ENCODE measurements at places on chromosomes 2 and 18. TPM values are rescaled to one million over a fixed set of nuclear protein-coding genes. Genes with fewer than 3 reads are reported as not detected.

PDCL3 gene
- polyA plus RNA-seq, result 34.9 TPM

SLC40A1 gene
- 120 TPM for polyA plus RNA-seq

- no peak for DNase-seq
Observed at GRCh38 chr18:55748227-55748738, 160.3 kb upstream of the TCF4 start.

MC5R gene
- polyA plus RNA-seq, result 0.51 TPM

- DNase-seq, result no peak
Observed at GRCh38 chr2:45816272-45816671, 164.8 kb downstream of the PRKCE start.

DNA sequence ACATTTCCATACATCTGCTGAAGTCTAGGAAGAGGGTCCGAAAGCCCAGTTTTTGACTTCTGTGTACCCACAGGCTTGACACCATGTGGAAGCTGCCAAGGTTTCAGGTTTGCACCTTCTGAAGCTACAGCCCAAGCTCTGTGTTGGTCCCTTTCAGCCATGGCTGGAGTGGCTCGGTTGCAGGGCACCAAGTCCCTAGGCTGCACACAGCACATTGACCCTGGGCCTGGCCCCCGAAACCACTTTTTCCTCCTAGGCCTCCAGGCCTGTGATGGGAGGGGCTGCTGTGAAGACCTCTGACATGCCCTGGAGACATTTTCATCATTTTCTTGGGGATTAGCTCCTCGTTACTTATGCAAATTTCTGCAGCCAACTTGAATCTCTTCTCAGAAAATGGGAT, 55.7 kb downstream of the CCDC141 start:
- no peak for DNase-seq

- DNase-seq, result no peak
Observed at GRCh38 chr2:233773854-233774253, 4.3 kb upstream of the MROH2A start.

MAP3K20 gene
- 28.7 TPM for polyA plus RNA-seq

HOXD10 gene
- 163 TPM for polyA plus RNA-seq

SRD5A2 gene
- 0.08 TPM for polyA plus RNA-seq

- no peak for DNase-seq
Observed at GRCh38 chr18:51649796-51650195, 452.3 kb upstream of the MEX3C start.

DNA sequence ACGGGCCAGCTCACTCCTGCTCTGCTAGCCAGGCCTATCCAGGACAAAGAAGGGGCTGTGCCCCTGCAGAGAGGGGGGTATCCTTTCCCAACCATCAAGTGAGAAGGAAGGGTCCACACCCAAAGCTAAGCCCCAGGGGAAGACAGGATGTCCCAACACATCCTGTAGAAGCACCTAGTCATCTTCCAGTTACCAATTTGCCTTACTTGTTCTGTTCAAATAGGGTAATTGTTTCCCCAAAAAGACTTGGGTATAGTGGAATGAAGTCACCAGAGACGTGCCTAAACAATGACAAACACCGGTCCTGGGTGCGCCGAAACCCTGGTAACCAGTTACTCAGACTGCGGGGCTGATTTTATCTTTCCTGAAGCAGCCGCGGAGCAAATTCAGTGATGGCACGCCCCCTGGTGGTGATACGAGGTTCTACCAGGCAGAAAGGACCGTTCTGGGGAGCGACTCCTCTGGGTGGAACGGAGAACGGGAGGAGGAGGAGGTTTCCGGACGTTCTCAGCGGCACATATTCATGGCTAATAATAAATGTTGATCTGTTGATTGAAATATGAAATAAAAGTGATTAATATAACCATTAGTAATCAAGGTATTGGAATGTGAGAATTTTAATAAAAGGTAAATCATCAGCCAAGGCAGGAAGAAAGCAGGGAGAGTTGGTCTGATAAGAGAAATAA, 109.3 kb upstream of the STON1 start:
- peak; percentile 54 for DNase-seq

CAPN13 gene
- 2.2 TPM for polyA plus RNA-seq

DNA sequence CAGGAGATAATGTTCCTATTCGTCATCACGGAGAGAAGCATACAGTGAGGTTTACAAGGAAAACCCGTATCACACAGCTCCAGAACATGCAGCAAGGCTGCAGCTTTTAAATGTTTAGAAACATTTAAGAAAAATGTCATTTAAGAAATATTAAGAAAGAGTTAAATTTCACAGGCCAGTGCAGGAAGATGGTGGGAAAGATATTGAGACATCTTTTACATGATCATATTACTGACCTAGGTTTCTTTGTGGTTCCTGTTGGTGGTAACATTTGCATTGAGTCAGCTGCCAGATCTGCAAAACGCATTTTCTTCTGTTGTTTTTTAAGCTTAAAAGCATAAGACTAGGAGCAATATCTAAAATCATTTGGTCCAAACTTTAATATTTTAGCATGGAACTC, 44.9 kb downstream of the CPO start:
- DNase-seq, result no peak

GRCh38 chr2:143397884-143398614, 268.8 kb downstream of the ARHGAP15 start:
- no peak for DNase-seq

LTBP1 gene
- polyA plus RNA-seq, result 92.8 TPM

DNA sequence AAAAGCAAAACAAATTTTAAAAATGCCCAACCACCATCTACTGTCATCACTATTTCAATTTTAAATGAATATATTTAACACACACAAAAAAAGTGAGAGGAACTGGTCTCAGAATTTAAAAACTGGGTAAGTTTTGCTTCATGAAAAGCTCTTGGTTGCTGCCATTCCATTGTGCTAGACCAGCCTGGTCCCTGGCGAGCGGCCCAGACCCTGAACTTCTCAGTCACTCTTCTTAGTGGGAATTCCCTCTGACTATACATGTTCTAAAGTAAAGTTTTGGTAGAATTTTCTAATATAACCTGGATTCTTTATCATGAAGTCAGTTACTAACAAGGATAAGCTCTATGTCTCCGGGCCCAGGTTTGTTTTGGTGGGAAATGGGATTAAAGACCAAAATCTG, 34.8 kb upstream of the TMEM177 start:
- DNase-seq, result no peak

- DNase-seq, result no peak
Observed at GRCh38 chr2:45178359-45178758, 169.1 kb upstream of the SIX2 start.

DNA sequence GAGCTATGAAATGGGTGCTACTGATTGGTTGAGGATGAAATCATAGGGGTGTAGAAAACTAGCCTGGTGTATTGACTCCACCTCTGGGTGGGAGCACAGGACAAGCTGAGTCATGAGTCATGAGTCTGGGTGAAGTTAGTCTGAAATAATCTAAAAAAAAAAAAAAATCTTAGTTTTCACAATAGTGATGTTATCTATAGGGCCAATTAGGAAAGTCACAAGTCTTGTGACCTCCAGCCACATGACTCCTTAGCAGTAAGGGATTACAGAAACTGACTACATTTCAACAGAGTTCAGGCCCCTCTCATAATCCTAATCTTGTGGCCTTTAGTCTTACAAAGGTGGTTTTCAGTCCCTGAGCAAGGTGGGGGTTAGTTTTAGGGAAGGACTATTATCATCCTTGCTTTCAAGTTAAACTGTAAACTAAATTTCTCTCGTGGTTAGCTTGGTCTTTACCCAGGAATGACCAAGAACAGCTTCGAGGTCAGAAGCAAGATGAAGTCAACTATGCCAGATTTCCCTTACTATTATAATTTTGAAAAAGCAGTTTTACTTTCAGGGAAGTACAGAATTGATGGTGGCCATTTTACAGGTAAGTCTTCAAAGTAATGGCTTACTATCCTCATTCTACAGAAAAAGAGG, 338.0 kb upstream of the GYPC start:
- DNase-seq, result no peak

GRCh38 chr2:195490319-195490718, 166.7 kb upstream of the SLC39A10 start:
- no peak for DNase-seq

TEKT4 gene
- 0.06 TPM for polyA plus RNA-seq

GRCh38 chr18:79491081-79491551, 95.4 kb downstream of the NFATC1 start:
- DNase-seq, result no peak

DNA sequence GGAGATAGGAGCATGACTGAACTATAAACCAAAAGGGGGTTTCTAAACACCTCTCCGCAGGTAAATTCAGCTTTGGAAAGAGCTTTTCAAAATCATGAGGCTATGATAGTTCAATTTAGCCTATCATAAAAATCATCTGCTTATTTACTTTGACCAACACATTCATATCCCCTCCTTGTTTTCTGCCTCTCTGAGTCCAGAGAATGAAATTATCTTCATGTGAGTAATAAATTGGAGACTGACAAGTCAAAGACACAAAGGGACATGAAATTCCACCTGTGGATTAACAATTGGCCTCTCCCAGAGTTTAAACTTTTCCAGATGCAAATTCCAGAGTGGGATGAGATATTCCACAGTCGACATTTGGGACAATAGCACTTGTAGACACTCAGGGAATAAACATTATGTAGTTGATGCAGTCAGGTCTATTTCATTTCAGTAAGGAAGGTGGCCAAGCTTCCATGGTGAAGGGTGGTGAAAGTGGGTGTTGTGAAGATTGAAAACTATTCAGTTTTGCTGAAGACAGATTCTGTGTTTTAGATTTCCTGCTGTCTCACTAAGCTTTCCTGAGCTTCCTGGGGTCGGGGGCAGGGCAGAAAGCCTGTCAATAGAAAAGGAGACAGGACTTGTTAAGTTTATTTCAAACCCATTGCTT, 84.7 kb downstream of the CDC42EP3 start:
- DNase-seq, result no peak

DNA sequence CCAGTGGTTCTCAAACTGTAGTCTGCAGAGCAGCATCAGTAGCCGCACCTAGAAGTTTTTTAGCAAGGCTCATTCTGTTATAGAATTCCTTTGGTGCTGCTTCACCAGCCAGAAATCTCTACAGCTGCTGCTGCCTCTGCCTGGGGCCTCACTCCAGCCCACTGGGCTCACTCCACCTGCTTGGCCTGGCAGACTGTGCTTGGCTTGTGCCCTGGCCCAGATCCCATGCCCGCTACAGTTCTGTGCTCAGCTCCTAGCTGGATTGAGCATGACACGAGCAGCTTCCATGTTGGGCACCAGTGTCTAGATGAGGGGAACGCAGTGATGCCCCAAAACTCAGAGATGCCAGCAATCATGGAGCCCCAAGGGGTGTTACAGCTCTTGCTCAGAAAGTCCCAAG, 22.6 kb downstream of the MAPK4 start:
- no peak for DNase-seq

DNA sequence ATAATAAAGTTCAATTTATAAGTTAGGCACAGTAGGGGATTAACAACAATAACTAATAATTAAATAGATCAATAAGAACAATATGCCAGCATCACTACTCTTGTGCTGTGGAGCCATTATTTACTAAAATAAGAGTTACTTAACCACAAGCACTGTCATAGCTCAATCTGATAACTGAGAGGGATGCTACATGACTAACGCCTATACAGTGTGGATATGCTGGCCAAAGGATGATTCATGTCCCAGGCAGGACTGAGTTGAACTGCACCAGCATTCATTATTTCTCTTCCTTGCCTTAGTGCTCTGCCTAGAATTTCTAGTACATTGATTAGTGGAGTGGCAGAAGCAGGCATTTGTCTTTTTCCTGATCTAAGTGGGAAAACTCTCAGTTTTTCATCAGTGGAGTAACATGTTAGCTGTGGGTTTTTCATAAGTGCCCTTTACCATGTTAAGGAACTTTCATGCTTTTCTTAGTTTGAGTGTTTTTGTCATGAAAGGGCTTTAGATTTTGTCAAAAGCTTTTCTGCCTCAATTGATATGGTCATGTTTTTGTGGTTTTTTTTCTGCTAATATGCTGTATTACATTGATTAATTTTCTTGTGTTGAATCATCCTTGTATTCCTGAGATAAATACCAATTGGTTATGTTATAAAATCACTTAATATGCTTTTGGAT, 21.7 kb downstream of the KIAA1328 start:
- DNase-seq, result no peak

GRCh38 chr2:239966853-239967552, 58.1 kb downstream of the NDUFA10 start:
- DNase-seq, result no peak

- DNase-seq, result no peak
Observed at GRCh38 chr18:28147674-28148171, 29.2 kb downstream of the CDH2 start.

BAZ2B gene
- polyA plus RNA-seq, result 81.8 TPM

COL3A1 gene
- 850 TPM for polyA plus RNA-seq

GRCh38 chr18:34221971-34222306, 2.8 kb downstream of the NOL4 start:
- DNase-seq, result no peak

- no peak for DNase-seq
Observed at GRCh38 chr2:240236217-240237111, 96.0 kb upstream of the OTOS start.

DNA sequence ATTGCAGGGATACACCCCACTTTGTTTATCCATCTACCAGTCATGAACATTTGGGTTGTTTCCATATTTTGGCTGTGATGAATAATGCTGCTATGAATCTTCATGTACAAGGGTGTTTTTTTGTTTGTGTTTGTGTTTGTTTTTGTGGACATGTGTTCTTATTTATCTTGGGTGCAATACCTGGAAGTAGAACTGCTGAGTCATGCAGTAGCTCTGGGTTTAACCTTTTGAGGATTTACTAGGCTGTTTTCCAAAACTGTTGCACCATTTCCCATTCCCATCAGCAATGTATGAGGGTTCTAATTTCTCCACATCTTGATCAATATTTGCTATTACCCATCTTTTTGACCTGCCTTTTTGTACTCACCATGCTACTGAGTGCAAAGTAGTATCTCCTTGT, 140.0 kb upstream of the CYP1B1 start:
- no peak for DNase-seq

KCNK3 gene
- polyA plus RNA-seq, result 3.3 TPM

CAPN14 gene
- polyA plus RNA-seq, result 0.06 TPM

DNA sequence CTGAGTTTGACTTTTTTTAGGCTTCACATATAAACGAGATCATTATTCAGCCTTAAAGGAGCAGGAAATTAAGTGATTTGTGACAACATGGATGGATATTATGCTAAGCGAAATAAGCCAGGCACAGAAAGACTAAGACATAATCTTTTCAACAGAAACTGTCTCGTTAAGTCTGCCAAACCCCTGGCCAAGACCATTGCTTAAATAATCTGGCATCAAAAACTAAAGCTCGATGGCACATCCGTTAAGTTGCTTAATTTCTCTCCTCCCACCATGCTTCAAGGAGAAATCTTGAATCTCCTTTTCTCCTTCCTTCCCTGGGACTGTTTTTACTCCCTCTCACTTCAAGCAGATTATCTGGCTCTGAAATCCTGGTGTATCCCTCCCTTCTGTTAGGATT, 140.3 kb downstream of the GALNT14 start:
- no peak for DNase-seq

SS18 gene
- polyA plus RNA-seq, result 104 TPM

DNA sequence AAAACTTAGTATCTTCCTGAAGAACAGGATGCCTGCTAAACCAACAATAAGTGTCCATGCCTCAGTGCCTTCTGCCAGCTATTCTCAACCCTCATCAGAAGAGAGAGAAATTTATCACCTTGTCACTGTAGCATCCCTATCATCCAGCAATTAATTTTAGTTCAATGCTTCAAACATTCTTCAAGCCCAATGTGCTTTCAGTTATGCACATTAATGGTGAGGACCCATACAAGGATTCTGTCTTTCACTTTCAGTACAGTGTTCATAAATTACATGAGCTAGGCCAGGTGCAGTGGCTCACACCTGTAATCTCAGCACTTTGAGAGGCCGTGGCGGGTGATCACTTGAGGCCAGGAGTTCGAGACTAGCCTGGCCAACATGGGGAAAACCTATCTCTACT, 47.0 kb upstream of the MSH6 start:
- no peak for DNase-seq

CROCC2 gene
- 0.06 TPM for polyA plus RNA-seq
